ENCODE measurements at places on chromosomes 12 and 14.

- no peak for DNase-seq
Measured at GRCh38 chr12:128075332-128075731, 191.6 kb upstream of the TMEM132C start.

DNA sequence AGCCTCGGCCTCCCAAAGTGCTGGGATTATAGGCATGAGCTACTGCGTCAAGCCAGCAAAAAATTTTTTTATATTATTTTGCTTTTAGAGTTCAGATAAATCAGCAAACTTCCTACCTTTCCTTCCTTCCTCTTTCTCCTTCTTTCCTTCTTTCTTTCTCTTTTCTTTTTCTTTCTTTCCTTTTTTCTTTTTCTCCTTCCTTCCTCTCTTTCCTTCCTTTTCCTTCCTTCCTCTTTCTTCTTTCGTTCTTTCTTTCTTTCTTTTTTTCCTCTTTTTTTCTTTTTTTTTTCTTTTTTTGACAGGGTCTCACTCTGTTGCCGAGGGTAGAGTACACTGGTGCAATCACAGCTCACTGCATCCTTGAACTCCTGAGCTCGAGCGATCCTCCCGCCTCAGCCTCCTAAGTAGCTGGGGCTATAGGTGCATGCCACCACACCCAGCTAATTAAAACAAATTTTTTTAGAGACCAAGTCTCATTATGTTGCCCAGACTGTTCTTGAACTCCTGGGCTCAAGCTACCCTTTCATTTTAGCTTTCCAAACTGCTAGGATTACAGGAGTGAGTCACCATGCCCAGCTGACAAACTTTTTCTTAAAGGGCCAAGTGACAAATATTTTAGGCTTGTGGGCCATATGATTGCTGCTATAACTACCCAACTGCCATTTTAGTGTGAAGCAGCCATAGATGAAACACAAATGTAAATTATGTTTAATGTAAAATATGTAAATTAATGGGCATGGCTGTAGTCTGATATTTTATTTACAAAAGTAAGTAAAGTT is 7.1 kb upstream of the WASHC4 start:
- no peak for DNase-seq

DNA sequence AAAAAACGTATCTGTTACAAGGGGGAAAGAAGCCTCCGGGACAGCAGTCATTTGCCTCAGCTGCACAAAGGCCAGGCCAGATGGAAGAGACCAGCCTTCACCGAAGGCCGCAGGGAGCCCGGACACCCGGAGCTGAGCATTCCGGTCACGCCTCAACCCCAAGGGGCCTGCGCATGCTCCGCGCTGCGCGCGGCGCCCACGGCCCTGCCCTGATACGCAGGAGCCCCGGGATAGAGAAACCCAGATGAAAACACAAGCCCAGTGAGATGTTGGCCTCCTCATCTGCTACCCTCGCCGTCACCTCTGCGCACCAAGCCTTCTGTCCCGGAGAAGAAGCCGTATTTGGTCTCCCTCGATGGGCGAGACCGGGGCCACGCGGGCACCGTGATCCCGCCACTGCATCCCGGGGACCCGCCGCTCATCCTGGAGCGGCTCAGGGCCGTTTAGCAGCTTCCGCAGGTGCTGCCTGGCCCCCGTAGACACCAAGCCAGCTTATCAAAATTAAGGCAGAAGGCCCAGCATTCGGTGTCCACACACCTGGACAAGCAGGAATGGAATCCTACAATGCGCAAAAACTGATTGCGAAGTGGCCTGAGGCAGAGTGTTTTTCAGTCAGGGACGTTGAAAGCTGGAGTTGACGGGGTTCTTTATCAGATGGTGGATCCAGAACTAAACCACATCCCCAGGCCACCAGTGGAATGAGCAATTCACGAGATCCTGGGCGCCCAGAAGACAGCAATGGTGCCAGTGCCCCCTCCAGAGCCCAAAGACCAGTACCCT is 2.6 kb downstream of the OR8S1 start:
- no peak for DNase-seq

DNA sequence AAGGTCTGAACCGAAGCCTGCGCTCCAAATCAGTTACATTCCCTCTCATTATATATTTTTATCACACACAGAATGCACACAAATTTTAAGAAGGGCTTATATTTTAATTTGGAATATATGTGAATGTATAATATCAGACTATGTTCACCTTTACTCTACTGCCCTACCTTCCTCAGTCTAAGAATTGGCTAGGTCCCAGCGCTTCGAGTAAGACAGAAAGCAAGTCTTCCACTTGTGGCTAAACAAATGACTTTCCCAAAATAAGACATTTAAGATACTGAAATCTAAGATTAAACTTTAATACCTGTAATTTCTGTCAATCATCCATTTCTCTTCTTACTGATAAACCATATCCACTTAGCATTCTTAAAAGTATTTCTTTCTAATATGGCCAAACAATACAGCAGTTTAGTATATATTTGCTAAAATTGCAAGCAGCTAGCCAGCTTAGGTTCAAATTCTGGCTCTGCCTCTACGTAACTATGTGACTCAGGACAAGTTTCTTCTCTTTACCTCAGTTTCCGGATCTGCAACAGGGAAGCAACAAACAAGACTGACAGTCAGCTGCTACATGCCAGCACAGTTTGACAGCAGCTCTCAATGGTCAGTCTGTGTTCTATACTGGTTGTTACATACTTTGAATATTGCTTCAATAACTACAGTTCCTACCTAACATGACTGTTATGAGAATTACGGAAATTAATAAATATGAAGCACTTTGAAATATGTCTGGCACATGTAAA is 2.0 kb downstream of the INTS13 start:
- DNase-seq = no peak

DNA sequence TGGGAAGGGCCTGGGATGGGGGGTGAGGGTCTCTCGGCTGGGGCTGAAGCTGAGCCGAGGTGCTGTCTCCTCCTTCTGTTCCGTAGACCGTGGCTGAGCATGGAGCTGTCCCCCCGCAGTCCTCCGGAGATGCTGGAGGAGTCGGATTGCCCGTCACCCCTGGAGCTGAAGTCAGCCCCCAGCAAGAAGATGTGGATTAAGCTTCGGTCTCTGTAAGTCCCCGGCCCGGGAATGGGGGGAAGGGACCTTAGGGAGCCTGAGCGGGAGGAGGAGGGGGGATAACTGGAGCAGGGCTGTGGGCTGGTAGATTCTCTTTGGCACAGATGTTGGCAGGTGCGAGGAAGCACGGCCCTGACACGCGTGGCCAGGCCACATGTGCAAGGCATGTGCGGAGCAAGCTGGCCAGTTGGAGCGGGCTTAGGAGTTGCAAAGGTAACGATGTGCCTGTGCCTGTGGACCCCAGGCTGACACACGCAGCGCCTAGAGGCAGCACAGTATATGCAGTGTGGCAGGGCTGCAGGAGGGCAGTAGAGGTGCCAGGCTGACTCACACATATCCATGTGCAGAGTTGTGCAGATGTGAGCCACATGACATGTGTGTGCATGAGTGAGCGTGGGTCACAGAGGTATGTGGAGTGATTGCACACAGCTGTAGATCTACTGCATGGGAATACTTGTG is 512 bp downstream of the PDE1B start:
- no peak for DNase-seq

GRCh38 chr12:68831751-68832503 is 23.9 kb downstream of the MDM2 start:
- no peak for DNase-seq

GRCh38 chr14:94058674-94059138 is 22.3 kb downstream of the DDX24 start:
- DNase-seq = peak; percentile 2

DNA sequence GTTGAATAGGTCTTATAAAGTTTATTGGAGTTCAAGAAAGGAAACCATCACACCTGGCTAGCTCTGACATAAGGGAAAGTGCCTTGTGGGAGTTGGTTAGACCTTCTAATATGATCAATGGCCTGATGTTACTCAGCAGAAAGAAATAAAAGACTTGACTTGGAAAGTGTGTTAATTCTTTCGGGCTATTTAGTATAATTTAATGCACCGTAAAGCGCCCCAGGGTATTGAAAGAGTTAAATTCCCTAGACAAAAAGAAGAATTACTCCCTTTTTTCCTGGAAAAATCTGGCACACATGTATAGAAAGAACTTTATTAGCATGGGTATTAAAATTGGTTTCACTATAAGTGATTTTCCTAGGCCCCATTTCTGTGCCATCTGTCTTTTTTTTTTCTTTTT is 1125.7 kb upstream of the FLRT2 start:
- DNase-seq = no peak

- no peak for DNase-seq
Measured at GRCh38 chr12:124169577-124170284, 125.2 kb upstream of the RFLNA start.

DNA sequence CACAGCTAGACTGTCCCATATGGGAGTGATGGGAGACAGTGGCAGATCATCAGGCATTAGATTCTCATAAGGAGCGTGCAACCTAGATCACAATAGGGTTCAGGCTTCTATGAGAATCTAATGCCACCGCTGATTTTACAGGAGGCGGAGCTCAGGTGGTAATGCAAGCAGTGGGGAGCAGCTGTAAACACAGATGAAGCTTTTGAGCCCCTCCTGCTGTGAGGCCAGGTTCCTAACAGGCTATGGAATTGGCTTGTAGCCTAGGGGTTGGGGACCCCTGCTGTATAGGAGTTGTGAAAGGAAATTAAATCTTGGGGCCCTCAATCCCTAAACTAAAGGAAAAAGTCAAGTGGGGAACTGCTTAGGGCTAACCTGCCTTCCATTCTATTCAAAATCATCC is 29.6 kb downstream of the ADIPOR2 start:
- DNase-seq = no peak

- no peak for DNase-seq
Measured at GRCh38 chr14:101843665-101844064, 82.2 kb downstream of the PPP2R5C start.

DNA sequence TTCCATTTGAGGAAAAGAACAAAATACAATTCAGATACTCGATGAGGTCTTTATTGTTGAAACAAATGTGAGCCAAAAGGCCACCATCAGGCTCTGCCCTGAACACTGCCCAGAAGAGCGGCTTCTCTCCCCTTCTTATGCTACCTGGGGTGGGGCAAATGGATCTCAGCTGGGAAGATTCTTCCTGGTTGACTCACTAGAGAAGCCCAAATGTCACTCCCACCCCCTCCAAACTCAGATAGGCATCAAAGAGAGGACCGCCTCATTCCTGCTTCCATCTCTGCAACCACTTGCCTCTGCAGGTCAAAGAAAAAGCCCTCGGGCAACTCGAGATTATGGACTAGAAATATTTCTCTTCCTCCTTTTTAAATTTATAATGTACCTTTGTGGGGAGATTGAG is 55.8 kb downstream of the TBX3 start:
- no peak for DNase-seq

GRCh38 chr14:58541633-58542022 is 96.1 kb upstream of the DACT1 start:
- no peak for DNase-seq

DNA sequence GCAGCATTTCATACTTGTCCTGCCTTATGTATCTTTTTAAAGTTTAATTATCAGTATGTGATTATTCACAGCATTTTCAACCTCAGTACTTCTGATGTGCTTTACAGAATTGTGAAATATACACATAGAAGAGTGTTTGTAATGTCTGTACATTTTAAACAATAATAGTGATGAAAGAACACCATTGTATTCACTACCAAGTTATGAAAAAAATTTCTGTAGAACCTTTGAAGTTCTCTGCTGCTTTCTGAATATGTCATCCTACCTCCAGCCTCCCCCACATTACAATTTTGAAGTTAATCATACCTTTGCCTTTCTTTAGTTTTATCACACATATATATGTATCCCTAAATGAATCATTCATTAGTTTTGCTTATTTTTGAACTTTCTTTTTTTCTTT is 24.8 kb downstream of the FRMD6 start:
- no peak for DNase-seq

Measured in right hindlimb (tissue), 1 donor.